ENCODE measurements at places on chromosomes 3 and 15. TPM values are rescaled to one million over a fixed set of nuclear protein-coding genes. Genes with fewer than 3 reads are reported as not detected.
A peak's percentile ranks its signal among the peaks of the same experiment; 100 is the strongest.

DNA sequence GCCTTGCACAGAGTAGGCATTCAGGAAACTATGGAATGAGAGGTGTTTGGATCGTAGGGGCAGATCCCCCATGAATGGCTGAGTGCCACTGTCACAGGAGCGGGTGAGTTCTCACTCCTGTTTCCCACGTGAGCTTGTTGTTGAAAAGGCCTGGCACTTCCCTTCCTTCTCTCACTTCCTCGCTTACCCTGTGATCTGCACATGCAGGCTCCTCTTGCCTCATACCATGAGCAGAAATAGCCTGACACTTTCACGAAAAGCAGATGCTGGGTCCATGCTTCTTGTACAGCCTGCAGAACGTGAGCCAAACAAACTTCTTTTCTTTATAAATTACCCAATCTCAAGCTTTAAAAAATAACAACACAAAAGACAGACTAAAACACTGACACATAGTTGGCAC lies 55.4 kb downstream of the AGBL1 start:
- DNase-seq = no peak

DNA sequence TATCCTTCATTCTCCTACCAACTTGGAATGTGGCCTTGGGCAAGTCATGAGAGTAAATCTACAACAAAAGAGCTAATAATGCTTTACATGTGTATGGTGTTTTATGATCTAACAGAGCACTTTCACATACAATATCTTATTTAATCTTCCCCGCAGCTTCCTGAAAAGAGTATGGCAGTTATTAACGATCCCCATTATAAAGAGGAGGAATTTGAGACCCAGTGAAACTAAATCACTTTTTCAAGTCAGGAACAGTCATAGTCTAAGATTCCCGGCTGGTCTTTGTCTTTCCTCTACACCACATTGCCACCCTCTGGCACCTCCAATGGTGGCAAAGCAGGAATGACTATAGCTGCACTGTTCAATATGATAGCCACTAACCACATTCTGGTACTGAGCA lies 69.7 kb upstream of the CMSS1 start:
- peak; percentile 44 for DNase-seq

DNA sequence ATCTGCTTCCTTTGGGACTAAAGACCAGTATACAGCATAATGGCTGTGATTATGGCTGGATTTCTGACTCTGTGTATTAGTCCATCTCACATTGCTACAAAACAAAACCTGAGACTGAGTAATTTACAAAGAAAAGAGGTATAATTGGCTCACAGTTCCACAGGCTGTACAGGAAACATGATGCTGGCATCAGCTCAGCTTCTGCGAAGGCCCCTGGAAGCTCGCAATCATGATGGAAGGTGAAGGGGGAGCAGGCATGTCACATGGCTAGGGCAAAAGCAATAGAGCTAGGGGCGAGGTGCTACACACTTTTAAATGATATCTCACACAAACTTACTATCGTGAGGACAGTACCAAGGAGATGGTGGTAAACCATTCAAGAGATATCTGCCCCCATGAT lies 68.0 kb upstream of the GADL1 start:
- no peak for DNase-seq

- DNase-seq = no peak
Observed at GRCh38 chr3:42684632-42685362, 540 bp upstream of the KLHL40 start.

DNA sequence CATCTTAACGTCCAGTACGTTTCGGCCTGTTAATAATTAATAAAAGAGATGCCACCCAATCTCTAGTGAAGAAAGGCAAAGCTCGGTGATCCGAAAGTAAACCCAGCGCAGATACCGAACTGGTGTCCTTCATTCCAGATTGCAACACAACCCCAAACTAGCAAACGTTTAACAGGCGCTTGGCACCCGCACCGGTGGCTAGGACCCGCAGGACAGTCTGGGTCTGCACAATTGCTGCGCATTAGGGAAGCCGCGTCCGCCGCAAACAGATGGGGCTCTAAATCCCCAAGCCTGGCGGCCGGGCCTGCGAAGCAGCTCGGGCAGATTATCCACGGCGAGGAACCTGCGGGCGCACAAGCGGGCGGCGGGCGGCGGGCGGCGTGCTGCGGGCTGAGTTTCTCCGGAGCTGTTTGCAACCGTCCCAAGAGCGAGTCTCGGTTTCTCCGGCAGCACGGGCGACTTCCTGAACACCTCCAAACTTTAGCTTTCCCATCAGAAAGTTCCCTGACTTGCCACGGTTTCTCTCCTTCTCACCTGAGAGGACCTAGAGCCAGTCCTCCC lies 112.1 kb upstream of the ICE2 start:
- DNase-seq = no peak

DNA sequence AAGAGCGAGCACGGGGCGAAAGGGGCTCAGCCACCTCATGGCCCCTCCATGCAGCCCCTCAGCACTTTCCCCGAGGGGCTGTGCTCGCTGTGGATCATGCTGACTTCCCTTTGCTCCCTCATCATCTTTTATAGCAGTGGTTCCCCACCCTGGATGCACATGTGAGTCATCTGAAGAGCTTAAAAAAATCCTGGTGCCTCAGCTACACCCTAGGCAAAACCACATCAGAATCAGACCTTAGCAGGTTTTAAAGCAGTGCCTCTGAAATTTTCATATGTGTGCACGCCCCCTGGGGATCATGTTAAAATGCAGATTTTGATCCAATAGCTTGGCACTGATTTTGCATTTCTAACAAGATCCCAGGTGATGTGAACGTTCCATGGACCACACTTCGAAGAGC lies 50.9 kb downstream of the FEM1B start:
- peak; percentile 10 for DNase-seq

DNA sequence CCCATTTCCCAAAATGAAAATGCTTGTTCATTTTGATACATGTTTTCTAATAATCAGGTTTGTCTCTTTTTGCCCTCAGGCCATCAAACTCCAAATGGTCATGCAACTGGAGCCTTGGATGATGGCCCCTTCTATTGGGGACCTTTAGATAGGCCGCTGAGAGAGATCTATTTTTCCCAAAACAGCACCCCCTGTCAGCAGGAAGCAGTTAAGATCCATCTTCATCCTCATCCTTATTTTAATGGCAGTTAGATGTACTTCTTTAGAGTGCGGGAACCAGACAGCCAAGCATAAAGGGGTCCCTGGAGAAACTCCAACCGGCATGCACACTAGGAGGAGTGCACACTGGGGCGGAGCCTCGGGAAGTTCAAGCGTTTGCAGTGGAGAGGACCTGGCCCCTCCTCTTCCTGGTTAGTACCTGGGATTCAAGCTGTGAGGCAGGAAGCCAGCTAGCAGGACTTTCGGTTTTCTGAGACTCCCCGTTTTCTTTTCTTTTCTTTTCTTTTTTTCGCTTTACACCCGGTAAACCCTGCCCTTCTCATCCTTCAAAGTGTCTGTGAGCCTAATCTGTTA lies 31.9 kb upstream of the STRIT1 start:
- DNase-seq = no peak

- no peak for DNase-seq
Observed at GRCh38 chr3:1903111-1903510, 195.6 kb upstream of the CNTN4 start.

GRCh38 chr3:38345879-38346586 lies 552 bp upstream of the XYLB start:
- DNase-seq = no peak

- peak; percentile 55 for DNase-seq
Observed at GRCh38 chr15:74869726-74870407, 3.3 kb downstream of the SCAMP2 start.

DNA sequence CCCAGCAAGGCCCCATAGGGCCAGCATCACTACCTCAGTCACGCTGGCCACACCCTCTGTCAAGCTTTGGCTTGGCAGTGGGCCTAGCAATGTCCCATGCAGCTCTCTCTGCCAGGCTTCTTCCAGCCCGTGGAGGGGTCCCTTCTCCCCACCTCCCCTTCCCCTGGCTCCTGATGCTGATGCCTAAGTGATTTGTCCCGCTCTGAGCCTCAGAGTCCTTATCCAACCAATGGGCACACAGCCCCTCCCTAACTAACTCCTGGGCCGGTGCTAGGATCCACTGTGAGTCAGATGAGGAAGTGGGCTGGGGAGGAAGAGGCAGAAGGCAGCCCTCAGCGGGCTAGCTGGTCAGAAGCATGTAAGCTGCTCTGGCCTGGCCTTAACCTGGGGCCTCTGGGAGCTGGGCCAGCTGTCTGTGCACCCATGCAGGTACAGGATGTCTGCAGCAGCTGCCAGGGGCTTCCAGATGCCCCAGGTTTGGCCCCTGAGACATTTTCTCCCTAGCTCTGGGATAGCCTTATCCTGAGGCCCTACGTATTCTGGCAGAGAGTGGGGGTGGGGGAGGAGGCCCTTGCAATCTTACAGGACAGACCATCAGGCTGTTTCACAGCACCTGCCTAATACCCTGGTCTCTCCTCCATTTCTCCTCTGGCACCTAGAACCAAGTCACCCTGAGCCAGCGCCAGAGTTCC lies 740 bp upstream of the ZBTB47 start:
- peak; percentile 80 for DNase-seq

DNA sequence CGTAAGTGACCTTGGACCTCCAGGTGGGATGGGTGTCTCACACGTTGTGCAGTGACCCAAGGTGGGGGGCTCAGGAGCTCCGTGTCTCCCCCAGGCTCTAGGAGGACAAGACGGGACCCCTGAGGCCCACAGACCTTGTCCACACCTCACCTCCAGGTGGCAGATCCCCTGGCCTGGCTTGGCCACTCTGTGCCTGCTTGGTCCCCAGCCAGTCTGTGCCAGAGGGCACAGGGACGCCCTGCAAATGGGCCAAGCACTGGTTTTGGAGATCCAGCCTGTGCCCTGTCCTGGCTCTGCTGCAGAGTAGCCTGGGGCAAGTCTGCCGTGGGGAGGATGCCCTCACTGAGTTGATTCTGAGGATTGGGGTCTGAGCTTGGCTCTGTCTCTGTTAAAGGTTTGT lies 14.0 kb downstream of the SLC6A6 start:
- DNase-seq = no peak

- DNase-seq = no peak
Observed at GRCh38 chr3:82129221-82129801, 367.9 kb upstream of the GBE1 start.

DNA sequence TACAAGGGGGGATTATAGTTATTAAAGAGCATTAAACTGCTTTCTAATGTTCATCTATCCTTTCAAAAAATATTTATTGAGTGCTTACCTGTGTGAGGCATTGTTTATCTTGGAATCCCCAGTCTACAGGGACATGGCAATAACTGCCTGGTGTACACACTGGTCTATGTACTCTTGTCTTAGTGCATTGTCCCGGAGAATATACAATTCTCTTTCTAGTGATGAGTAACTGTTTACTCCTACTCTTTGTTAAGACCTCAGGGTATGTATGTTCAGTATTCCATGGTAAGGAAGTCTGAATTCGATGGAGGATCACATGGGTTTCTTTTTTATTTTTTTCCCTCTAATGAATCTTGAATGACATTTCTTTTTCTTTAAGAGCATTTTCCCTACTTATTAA lies 772.4 kb upstream of the NR2F2 start:
- no peak for DNase-seq

DNA sequence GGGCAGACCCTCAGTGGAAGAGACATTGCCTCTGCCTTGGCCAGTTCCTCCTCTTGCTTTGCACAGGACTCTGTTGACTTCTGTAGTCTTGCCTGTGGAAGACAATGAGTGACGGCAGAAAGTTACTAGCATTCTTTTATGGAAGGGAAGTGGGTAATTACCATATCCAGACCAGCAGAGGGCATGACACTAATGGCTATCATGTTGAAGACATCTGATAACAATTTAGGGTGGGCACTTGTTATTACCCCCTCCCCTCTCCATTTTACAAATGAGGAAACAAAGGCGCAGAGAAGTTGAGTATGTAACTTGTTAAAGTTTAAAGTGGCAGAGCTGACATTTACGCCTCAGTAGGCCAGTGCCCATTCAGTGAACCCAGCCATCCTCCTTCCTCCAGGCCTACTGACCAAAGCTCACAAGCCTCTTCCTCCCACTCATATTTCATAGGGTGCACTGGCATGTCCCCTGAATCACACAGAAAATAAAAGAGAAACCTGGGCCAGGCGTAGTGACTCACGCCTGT lies 48.2 kb upstream of the FMN1 start:
- peak; percentile 1 for DNase-seq

GRCh38 chr3:81154611-81155143 lies 606.8 kb downstream of the GBE1 start:
- no peak for DNase-seq

DNA sequence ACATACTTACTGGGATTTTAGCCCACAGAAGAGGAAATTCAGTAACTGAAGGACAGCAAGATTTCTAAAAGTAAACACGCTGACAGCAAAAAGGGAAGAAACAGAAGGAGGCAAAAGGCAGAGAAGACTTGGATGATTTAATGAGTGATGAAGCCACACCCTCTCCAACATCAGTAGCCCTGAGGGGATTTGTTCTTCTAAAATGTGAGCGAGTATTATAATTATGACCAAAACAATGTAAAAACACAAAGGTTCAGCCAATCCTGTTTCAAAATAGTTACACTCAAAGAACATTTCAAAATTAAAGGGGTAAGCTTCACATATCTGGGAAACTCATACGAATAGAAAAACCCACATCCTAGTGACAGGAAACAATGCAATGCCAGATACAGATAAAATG lies 25.0 kb downstream of the MCCC1 start:
- DNase-seq = peak; percentile 12

- DNase-seq = no peak
Observed at GRCh38 chr15:51191766-51192165, 97.1 kb upstream of the TNFAIP8L3 start.

GRCh38 chr3:111690242-111690641 lies 95.1 kb upstream of the ZBED2 start:
- DNase-seq = peak; percentile 50

- DNase-seq = peak; percentile 69
Observed at GRCh38 chr3:43162230-43163084, 56.6 kb upstream of the POMGNT2 start.

GRCh38 chr3:99418709-99419108 lies 219.7 kb upstream of the COL8A1 start:
- DNase-seq = no peak

DNA sequence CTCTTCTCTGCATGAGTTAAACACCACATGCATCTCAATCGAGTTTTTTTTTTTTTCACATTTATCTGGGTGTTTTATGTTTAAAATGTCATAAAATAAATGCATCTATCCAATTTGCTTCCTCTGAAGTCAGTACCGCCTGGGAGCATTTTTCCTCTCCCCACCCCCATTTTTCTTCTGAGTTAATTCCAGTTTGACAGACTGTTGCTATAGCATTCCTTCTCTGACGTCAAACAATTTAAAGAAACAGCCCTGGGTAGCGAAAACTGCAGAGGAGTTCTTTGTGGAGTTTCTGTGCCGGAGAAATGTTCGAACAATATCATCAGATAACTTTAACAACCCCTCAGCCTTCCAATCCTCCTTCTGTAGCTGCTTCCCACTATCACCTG lies 900 bp upstream of the GNB4 start:
- peak; percentile 76 for DNase-seq

GRCh38 chr15:36671017-36671416 lies 91.6 kb downstream of the CDIN1 start:
- DNase-seq = no peak

- DNase-seq = no peak
Observed at GRCh38 chr3:63609834-63610233, 42.6 kb upstream of the SNTN start.

The TTLL13 gene
- 0.09 TPM for total RNA-seq

The PAK6 gene
- not detected for total RNA-seq

The IL20RB gene
- 3.9 TPM for total RNA-seq

The BUB1B gene
- 35.2 TPM for total RNA-seq

The TIMP4 gene
- 12.3 TPM for total RNA-seq

The IGDCC3 gene
- 0.25 TPM for total RNA-seq

The KLHL6 gene
- not detected for total RNA-seq

The NUP210 gene
- total RNA-seq = 0.33 TPM

The TPM1 gene
- total RNA-seq = 746 TPM

The GRIP2 gene
- 0.90 TPM for total RNA-seq

The HCN4 gene
- total RNA-seq = not detected

The EPHB3 gene
- total RNA-seq = 4.7 TPM

The NBEAL2 gene
- total RNA-seq = 6.4 TPM

Data from fibroblast of the aortic adventitia (primary cell).